CD4-positive, alpha-beta T cell (primary cell): ENCODE measurements at places on chromosomes 6 and 20. TPM values are rescaled to one million over a fixed set of nuclear protein-coding genes. Genes with fewer than 3 reads are reported as not detected.

The IRF4 gene
- 16.9 TPM for total RNA-seq

The PLEKHG1 gene
- total RNA-seq = 1.8 TPM

The SPTLC3 gene
- 0.59 TPM for total RNA-seq

The LY6G6F gene
- total RNA-seq = not detected

The TINAG gene
- not detected for total RNA-seq

The EDN3 gene
- 1.0 TPM for total RNA-seq

The C20orf141 gene
- total RNA-seq = not detected

The JPH2 gene
- total RNA-seq = not detected

The TCP11 gene
- not detected for total RNA-seq

The CLVS2 gene
- total RNA-seq = not detected

The C20orf202 gene
- total RNA-seq = not detected

The OR12D3 gene
- total RNA-seq = not detected

The GATA5 gene
- not detected for total RNA-seq

The GFOD1 gene
- 1.3 TPM for total RNA-seq

The PRPH2 gene
- 0.08 TPM for total RNA-seq

The SH3BGRL2 gene
- 0.25 TPM for total RNA-seq

The SLC17A4 gene
- not detected for total RNA-seq

The HDDC2 gene
- total RNA-seq = 21.6 TPM

The PACRG gene
- 0.66 TPM for total RNA-seq

The TTLL9 gene
- total RNA-seq = not detected

The DTNBP1 gene
- total RNA-seq = 14.7 TPM
